ENCODE measurements at places on chromosomes 3 and 15.

DNA sequence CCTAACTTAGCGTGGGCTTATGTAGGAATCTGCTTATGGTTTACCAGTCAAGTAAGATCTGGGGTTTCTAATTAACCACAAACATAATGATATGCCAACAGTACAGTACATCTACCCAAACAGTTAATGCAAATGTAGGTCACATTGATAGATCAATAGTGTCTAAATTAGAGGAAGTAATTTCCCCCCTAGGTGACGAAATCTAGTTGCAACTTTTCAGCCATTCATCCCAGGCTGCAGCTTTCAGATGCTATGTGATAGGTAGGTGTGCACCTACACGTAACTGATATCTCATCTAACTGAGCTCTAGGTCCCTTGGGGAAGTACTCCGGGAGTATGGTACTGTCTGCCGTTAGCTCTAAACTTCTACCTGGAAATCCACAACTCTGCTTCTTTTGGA is 57.2 kb downstream of the CRTC3 start:
- no peak for DNase-seq

DNA sequence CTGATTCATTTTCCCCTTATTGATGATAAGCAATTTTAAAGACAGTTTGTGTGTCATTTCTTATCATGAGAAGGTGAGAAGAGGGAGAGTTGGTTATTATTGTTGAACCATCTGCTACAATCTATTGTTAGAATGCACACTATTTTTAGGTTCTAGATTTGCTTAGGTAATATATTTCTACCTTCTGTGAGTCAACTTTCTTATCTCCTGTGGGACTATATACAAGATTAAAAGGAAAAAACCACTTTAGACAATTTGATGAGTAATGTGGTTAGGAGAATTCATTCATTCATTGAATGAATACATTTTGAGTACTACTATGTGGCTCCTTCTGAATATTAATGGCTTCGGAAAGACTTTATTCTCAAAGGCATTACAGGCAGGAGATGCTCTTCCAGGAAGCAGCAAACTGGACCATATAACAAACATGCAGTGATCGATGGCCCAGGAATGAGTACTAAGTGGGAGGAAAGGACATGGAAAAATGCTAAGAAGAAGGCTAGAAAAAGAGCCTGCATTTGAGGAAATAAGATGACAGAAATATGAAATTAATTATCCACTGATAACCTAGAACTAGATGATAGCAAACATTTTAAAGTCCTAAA is 22.4 kb downstream of the SPTSSB start:
- no peak for DNase-seq

DNA sequence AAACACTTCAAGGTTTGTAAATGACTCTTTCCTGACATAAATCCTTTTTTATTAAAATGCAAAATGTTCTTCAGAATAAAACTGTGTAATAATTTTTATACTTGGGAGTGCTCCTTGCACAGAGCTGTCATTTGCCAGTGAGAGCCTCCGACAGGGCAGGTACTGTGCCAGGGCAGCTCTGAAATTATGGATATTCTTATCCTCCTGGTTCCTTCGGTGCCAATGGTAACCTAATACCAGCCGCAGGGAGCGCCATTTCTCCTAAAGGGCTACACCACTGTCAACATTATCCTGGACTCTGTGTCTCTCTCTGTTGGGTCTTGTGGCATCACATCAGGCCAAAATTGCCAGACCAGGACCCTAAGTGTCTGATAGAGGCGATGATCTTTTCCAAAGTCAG is 33.0 kb downstream of the CHDH start:
- DNase-seq, result no peak

- no peak for DNase-seq
These were observed 569 bp upstream of the ALDH1A3 start for GRCh38 chr15:100879061-100879463.

GRCh38 chr15:39789736-39790135 is 7.1 kb upstream of the FSIP1 start:
- DNase-seq, result no peak

GRCh38 chr3:59884409-59884808 is 834.6 kb upstream of the CFAP20DC start:
- no peak for DNase-seq

DNA sequence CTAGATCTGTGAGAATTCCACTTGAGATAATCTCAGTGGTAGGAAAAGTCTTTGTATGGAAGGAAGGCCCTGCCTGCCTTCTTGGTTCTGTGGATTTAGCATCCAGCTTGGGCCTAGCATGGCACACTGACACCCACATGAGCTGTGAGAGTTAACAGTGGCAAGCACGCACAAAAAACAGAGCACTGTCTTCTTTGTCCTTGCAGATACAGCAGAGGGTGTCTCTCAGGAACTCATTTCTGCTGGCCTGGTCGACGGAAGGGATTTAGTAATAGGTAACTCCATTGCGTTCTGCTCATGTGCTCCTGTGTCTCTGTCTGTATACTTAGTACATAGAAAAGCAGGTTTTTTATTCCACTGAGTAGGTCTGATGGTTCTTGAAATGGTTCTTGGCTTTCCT is 14.4 kb upstream of the SLC22A13 start:
- no peak for DNase-seq

GRCh38 chr15:81296673-81297072 is 27.3 kb downstream of the STARD5 start:
- DNase-seq, result no peak

DNA sequence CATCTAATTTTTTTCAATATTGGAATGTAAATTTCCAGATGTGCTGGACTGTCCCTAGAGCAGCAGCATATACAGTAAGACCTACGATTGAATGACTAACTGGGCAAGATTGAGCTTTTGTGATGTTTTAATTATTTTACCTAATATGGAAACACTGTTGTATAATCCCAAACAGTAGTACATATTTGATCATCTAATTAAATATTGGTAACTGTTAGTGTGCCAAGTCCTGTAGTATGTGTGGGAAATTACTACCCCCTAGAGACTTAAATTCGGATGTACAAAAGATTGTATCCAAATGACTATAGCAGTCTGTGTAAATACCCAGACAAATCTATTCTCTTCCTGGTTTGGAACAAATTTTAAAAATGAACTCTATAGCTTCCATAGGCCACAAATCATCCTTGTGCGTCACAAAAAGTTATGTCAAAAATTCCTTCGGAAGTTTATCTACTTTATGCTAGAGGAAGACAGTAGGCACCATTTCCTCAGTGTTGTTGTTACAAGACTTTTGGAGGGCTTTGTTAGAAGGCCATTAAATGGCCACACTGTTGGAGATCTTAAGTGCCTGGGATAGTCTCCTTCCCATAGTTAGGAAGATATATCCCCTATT is 41.6 kb downstream of the NKIRAS1 start:
- DNase-seq, result no peak

- no peak for DNase-seq
These were observed 125.0 kb upstream of the TRIM42 start for GRCh38 chr3:140552898-140553297.

DNA sequence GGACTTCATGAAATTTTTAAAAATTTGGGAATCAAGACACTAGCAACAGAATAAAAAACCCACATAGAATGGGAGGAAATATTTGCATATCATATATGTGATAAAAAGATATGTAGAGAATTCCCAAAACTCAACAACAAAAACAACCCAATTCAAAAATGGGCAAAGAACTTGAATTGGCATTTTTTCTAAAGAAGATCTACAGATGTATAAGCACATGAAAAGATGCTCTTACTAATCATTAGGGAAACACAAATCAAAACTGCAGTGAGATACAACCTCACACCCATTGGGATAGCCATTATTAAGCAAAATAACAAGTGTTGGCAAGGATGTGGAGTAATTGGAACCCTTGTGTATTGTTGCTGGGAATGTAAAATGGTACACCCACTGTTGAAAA is 10.1 kb downstream of the LCTL start:
- no peak for DNase-seq

GRCh38 chr3:61181874-61182273 is 69.4 kb downstream of the FHIT start:
- DNase-seq, result no peak

- no peak for DNase-seq
These were observed 200.4 kb upstream of the WNT5A start for GRCh38 chr3:55687526-55687925.

- no peak for DNase-seq
These were observed 17.5 kb downstream of the IL1RAP start for GRCh38 chr3:190531406-190531805.

GRCh38 chr15:76071806-76072205 is 12.0 kb downstream of the TMEM266 start:
- DNase-seq, result no peak
